ENCODE measurements at places on chromosomes 7 and 10. TPM values are rescaled to one million over a fixed set of nuclear protein-coding genes. Genes with fewer than 3 reads are reported as not detected.

DNA sequence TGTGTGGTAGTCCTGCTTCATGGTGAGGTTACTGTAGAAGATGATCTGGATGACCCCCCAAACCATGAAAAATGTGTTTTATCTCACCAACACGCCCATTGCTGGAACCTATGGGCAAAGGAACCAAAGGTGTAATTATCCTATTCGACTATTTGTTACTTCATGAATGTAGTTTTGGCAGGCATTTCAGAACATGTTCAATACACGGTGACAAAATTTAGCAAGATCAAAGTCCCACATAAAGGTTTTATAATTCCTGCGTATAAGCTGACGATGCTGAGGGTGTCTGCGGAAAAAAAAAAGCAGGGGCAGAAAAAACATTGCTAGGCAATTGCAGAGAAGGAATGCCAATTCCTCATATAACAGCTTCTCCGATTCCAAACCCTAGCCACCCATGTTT lies 13.3 kb downstream of the RAPGEF5 start:
- H3K27ac ChIP-seq: no peak overlapping the region
- H3K27me3 ChIP-seq: no peaks in the 10 kb centered on the region
- H3K4me3 ChIP-seq: no peak overlapping the region
- peaks cover 13% of the 10 kb centered on the region for H3K4me1 ChIP-seq
- no peak for DNase-seq

DNA sequence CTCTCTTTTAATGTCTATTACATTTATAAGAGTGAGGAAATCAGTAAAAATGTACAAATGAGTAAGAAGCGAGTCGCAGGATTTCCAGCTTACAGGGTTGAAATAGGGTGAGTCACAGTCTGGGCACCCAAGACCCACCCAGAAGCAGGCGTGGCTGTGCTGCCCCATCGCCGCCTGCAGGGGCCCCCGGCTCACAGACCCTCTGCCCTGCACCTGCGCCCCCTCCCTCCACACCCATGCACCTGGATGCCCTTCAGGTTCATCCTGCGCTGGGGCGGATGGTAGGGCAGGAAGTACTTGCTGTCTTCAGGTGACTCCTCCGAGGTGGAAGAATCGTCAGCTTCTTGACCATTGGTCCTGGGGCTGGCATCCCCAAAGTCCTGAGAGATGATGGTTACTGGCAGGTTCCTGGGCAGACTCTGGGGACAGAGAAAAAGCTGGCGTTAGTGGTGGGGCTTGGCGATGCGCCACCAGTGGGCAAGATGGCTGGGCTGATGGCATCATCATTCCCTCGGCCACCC lies 90.2 kb upstream of the GNA12 start:
- no peak overlapping the region for H3K27ac ChIP-seq
- H3K4me3 ChIP-seq: no peak overlapping the region
- H3K36me3 ChIP-seq: no peaks in the 10 kb centered on the region
- peak; percentile 79 for DNase-seq
- H3K4me1 ChIP-seq: peaks cover 4% of the 10 kb centered on the region

- peak; percentile 6 for DNase-seq
- no peaks in the 10 kb centered on the region for H3K36me3 ChIP-seq
- H3K4me1 ChIP-seq: no peaks in the 10 kb centered on the region
- H3K27ac ChIP-seq: no peak overlapping the region
- no peaks in the 10 kb centered on the region for H3K27me3 ChIP-seq
- no peak overlapping the region for H3K4me3 ChIP-seq
These were observed 826.7 kb downstream of the TYW1 start for GRCh38 chr7:67823345-67823744.

Gene ZC3HAV1L
- total RNA-seq: 10.9 TPM

Data from GM23248 (cell line).